Activated naive CD4-positive, alpha-beta T cell treated with anti-CD3 and anti-CD28 coated beads for 36 hours (primary cell): ENCODE measurements at places on chromosomes 2 and 18. TPM values are rescaled to one million over a fixed set of nuclear protein-coding genes. Genes with fewer than 3 reads are reported as not detected.

EVA1A gene
- not detected for total RNA-seq

TTR gene
- total RNA-seq: not detected

GCKR gene
- total RNA-seq: not detected

MOCOS gene
- not detected for total RNA-seq

IL1RN gene
- 0.77 TPM for total RNA-seq

SETBP1 gene
- 1.4 TPM for total RNA-seq

TEX261 gene
- total RNA-seq: 17.8 TPM

RAB17 gene
- not detected for total RNA-seq

- DNase-seq: no peak
These were observed 35.6 kb upstream of the RNF125 start for GRCh38 chr18:31983020-31983419.

- DNase-seq: no peak
These were observed 80.1 kb downstream of the GALNT1 start for GRCh38 chr18:35661483-35662146.

GRCh38 chr2:185689906-185690539 is 48.6 kb upstream of the FSIP2 start:
- DNase-seq: no peak

DNA sequence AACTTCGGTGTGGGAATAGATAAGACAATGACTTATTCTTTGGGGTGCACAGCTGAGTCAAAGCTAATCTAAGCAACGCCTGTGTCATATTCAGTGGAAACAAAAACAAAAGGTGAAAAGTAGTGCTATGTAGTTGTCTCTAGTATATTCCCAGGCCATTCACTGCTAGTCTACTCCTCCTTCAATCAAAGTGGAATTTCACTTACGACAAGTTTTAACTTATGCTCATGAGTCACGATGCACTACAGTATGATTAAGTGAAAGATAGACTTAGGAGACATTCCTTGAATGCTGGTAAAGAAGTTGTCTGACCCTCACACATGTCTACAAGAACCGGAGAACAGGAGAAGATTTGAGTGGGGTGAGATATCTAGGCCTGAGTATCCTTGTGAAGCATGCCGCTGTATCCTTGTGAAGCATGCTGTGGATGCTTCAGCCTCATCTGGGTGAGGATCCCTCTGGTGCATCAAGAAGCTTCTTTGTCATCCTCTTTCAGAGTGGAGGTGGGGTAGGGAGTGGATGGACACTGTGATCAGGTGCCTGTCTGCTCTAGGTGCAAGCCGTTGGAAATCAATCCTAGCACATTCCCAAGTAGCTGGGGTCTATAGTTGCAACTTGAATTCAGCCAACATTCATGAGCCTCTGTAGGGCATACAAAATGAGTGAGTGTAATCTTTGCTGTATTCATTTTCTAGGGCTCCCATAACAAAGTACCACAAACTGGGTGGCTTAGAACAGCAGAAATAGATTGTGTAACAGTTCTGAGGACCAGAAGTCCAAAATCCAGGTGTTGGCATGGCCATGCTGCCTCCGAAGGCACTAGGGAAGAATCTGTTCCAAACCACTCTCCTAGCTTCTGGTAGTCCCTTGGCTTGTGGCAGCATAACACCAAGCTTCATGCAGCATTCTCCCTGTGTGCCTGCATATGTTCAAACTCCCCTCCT is 173.5 kb upstream of the FN1 start:
- DNase-seq: no peak

DNA sequence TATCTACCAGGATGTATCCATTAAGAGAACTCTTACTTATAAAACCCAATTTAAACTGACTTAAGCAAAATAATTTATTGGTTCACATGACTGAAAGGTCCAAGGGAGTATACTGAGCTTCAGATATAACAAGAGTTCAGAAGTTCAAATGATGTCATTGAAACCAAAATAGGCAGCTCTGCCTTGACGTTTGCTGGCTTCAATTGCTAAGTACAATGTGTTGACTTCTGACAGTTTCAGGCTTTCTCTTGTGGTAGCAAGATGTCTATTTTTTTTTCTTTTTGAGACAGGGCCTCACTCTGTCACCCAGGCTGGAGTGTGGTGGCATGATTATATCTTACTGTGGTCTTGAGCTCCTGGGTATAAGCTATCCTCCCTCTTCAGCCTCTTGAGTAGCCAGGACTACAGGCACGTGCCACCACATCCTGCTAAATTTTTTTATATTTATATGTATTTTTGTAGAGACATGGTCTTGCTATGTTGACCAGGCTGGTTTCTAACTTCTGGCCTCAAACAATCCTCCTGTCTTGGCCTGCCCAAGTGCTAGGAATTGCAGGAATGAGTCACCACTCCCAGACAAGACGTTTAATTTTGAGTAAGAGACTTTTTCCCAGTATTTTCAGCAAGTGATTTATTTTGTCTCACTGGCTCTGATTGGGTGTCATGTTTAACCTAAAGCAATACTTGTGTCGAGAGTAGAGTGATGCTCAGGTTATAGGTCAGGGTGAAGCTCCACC is 184.8 kb downstream of the NR4A2 start:
- no peak for DNase-seq

DNA sequence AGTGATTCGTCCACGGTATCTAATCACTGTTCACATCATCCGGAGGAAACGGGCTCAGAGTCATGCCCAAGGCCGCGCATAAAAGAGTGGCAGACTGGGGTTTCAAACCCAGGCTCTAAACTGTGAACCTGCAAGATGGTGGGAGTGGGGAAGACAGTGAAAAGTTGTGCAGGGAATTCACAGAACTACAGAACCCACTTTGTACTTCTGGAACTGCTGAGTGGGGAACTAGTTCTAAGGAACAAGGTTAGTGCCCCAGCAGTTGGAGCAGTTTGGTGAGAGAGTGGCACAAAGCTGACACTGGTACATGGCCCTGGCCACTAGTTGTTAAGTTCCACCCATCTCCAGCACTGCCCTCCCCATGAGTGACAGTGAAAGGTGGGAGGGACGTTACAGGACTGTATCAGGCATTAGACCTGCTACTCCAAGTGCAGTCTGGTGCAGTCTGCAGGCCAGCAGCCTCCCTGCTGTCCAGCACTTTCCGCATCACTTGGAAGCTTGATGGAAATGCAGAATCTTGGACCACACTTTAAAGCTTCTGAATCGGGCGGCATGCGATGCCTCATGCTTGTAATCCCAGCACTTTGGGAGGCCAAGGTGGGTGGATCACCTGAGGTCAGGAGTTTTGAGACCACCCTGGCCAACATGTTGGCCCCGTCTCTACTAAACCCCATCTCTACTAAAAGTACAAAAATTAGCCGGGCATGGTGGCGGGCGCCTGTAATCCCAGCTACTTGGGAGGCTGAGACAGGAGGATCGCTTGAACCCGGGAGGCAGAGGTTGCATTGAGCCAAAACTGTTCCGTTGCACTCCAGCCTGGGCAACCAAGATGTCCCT is 47.3 kb downstream of the C2orf42 start:
- peak; percentile 63 for DNase-seq

- no peak for DNase-seq
These were observed 260.1 kb upstream of the FAM98A start for GRCh38 chr2:33859176-33859575.

GRCh38 chr2:34104601-34105000 is 505.5 kb upstream of the FAM98A start:
- DNase-seq: no peak

GRCh38 chr2:232085826-232086425 is 124.4 kb downstream of the DIS3L2 start:
- DNase-seq: no peak

GRCh38 chr2:25566694-25567093 is 106.7 kb downstream of the DTNB start:
- no peak for DNase-seq

GRCh38 chr18:50218432-50219197 is 23.7 kb upstream of the MYO5B start:
- DNase-seq: peak; percentile 59

- no peak for DNase-seq
These were observed 48.5 kb downstream of the TPO start for GRCh38 chr2:1461507-1462390.

GRCh38 chr18:54794823-54795222 is 33.5 kb upstream of the RAB27B start:
- no peak for DNase-seq

GRCh38 chr18:67862069-67862468 is 345.5 kb upstream of the DSEL start:
- DNase-seq: no peak

DNA sequence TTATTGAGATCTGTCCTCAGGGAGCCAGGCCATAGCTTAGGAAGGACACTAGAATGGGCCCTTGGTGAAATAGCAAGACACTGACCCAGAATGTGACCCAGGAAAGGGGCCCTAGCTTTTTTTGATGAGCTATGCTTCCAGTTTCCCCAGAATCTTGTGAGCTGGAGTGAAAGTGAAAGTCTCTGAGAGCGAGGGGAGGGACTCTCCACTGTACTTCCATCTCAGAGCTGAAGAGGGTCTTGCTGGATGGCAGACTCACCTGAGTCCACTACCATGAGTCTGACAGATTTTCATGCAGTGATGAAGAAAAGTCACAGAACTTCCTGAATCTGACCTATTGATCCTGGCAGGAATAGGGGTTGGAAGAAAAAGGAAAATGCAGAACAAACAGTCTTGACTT is 3.1 kb downstream of the ARHGAP25 start:
- peak; percentile 78 for DNase-seq

DNA sequence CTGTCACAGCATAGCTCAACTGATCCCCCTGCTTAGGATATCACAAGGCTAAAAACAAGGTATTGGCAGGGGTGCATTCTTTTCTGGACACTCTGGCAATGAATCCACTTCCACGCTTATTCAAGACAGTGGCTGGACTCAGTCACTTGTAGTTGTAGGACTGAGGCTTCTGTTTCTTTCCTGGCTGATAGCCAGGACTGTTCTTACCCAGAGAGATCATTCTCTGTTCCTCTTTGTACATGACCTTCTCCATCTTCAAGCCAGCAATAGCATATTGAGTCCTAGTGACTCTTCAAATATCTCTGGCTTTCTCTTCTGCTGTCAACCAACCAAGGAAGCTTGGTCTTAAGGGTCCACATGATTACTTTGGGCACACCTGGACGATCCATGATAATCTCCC is 241.3 kb downstream of the RBM43 start:
- DNase-seq: no peak

DNA sequence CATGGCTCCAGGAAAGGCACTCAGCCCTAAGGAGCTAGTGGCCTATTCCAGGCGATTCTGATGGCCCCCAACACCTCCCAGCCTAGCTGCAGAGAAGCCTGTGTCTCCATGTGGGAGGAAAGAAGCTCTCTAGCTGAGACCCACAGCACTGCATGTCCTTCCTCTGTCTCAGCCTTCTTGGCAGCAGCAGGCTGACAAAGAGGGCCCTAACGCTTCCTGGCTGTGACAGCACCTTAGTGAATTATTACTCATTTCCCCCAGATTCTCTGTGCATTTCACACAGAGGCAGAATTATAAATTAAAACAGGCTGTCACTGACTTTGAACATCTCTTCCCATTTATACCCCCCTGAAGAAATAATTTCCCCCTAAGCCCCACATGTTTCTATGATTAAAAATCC is 206.8 kb downstream of the CLIP4 start:
- peak; percentile 65 for DNase-seq

DNA sequence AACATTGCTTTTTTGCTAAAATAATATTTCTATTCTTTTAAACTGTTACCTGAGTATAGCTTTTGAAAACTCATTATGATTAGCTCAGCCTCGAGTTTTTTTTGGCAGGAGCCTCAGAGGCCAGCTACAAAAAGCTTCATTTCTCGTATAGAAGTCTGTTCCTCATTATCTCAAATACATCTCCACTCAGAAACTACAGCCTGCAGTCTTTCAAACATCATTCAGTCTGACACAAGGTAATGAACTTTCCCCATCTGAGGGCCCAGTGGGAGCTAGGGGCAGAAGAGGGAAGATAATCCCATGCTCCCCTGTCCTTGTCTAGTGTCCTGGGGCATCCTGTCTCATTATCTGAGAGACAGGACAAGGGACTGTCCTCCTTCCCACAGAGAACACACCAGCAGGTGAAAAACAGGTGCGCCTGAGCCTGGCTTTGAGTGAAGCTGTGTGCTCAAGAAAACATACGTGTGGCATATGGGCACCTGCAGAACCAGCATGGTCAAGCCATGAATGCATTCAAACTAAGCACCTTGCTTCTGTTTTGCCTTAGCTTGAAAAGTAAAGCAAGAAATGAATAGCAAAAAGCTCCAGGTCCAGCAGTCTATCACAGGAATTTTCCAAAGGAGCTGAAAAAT is 247.5 kb downstream of the MREG start:
- no peak for DNase-seq

DNA sequence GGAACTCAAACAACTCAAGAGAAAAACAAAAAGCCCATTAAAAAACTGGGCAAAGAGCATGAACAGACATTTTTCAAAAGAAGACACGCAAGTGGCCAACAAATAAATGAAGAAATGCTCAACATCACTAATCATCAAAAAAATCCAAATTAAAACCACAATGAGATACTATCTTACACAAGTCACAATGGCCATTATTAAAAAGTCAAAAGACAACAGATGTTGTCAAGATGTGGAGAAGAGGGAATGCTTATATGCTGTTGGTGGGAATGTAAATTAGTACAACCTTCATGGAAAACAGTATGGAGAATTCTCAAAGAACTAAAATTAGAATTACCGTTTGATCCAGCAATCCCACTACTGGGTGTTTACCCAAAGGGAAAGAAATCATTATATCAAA is 15.1 kb downstream of the LMAN1 start:
- no peak for DNase-seq

DNA sequence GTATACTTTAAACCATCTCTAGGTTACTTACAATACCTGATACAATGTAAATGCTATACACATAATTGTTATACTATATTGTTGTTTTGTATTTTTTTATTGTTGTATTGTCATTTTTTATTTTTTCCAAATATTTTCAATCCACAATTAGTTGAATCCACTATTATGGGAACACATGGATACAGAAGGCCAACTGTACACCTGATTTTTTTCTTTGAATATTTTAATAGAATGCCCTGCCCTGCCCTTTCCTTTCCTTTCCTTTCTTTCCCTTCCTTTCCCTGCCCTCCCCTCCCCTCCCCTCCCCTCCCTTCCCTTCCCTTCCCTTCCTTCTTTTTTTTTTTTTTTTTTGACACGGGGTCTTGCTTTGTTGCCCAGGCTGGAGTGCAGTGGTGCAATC is 120.2 kb downstream of the SLC4A3 start:
- DNase-seq: no peak
